ENCODE measurements at places on chromosomes 5 and 9.

DNA sequence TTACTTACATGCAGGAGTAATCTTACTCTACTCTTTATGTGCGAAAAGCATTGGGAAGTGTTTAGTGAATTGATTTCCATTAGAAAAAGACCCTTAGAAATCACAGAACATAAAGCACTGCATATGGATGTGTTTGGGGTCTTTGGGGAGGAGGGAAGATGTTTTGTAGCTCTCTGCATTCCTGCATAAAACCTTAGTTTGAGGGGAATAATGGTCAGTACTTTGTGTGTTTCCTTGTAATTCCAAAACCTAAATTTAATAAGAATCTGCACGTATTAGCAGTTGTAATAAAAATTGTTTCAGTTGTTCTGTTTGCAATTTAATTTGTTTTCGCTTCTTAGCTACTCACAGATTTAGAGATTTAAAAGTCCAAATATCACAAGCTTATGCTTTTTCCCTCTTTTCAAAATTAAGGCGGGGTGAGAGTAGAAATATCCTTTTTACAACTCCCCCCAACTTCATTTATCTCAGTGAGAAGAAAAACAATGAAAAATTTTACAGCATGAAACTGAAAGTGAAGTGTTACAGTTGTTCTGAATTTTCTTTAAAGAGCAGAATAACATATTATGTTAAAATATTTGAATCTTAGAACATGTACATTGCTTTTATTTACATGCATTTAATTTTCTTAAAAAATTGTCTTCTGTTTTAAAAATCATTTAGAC is 143.8 kb downstream of the SMARCA2 start:
- no peak for DNase-seq

GRCh38 chr5:42514754-42515153 is 91.5 kb downstream of the GHR start:
- DNase-seq, result no peak

GRCh38 chr9:115261656-115262081 is 143.7 kb upstream of the TNC start:
- no peak for DNase-seq

DNA sequence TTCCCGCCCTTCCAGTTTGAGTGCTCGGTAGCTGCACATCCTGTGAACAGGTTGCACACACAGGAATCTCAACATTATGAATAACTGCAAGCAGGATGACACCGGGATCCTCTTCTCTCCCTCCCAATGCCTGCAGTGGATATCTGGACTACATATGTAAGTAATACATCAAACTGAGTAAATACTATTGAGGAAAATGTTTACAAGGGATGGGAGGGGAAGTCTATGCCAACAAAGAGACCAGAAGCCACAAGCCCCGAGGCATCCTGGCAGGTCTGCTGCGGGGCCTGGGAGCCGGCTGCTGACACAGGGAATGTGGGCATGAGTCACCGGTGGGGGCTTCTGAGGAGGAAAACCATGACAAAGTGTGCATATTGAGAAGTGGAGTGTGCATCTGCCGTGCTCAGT is 8.6 kb upstream of the ANKRD33B start:
- DNase-seq, result no peak

All from stimulated activated CD4-positive, alpha-beta T cell treated with anti-CD3 and anti-CD28 coated beads, Interleukin-1b, Interleukin-23, amount 100 ng/mL, for 48 hours (primary cell).